DMS153 (cell line): ENCODE measurements at places on chromosomes 1 and 21.

GRCh38 chr1:230010603-230011332 is 56.3 kb upstream of the GALNT2 start:
- DNase-seq, result no peak

DNA sequence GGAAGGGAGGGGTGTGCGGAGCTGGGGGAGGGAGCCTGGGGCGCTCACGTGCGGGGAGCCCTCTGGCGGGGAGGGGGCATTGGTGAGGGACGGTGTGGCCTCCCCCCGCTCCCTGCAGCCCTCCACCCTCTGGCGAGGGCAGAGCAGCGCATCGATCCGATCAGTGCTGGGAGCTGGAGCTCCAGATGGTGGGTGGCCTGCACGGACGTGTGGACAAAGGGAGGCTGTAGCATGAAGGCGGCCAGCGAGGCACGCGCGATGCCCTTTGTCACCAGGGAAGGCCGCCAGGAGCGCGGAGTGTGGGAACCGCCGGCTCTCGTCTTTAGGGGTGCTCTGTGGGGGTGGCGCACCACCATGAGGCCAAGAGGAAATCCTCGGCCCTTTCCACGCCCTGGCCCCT is 5.4 kb upstream of the HES5 start:
- DNase-seq, result no peak

GRCh38 chr1:209652873-209653401 is 712 bp upstream of the LAMB3 start:
- peak; percentile 95 for DNase-seq

DNA sequence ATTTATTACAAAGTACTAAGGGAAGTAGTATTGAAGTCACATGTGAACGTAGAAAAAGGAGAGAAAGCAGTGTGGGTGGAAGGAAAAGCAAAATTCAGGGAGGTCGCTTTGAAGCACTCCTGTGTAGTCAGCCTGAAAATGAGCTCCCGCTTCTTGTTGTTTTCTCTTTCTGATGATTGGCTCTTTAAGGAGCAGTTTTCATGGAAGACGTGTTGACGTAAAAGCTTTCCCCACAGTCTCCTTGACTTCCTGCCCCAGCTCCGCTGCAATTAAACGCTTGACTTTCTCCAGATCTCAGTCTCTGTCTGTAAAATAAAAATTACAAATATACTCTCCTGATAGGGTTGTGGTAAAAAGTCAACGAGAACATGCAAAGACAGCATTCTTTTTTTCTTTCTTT is 661.5 kb upstream of the ZP4 start:
- no peak for DNase-seq

DNA sequence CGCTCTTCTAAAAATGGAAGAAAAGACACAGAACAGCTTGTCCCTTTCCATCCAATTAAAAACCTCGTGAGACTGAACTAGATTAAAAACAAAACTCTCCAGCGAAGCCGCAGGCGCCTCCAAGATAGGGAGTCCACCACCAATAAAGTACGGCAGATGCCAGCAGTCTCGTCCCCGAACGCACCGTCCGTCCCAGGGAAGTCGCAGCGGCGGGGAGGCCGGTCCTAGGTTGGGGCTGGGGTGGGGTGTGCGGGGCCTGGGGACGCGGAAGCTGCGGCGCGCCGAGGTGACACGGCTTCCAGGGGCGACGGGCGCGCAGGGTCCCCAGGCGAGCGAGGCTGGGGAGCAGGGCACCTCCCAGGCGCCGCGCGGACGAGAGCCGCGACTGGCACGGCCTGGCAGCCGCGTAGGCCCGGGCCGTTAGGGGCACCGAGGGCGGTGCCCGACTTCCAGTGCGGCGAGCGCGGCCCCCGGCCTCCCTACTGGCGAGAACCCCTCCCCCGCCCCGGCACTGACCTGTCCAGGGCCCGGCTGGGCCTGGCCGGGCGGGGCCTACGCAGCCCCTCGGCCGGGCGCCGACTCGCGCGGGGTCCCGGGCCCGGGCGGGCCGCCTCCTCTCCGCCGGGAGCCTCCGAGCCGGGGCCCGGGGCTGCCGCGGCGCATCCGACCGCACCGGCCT is 28.3 kb upstream of the A3GALT2 start:
- DNase-seq, result no peak

- DNase-seq, result no peak
These were observed 103.7 kb upstream of the NFIA start for GRCh38 chr1:60978421-60979357.

- DNase-seq, result no peak
These were observed 11.3 kb upstream of the LACTBL1 start for GRCh38 chr1:22983944-22984343.

GRCh38 chr21:15826147-15826780 is 96.5 kb downstream of the USP25 start:
- DNase-seq, result no peak

DNA sequence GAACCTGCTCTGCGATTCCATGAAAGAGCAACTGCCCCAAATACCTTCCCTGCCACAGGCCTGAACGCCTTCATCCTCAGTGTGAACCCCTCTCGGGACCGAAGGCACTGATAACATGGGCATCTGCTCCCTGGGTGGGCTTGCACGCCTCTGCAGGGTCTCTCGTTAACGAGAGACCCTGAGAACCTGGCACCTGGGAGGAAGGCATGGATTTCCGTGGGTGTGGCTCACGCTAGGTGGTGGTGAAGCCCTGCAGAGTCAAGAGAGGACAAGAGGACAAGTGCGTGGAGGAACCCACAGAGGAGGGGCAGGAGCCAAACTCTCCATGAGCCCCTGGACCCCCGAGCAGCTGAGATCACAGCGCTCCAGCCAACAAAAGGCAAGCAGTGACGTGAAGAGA is 26.8 kb upstream of the COL6A2 start:
- DNase-seq, result no peak

DNA sequence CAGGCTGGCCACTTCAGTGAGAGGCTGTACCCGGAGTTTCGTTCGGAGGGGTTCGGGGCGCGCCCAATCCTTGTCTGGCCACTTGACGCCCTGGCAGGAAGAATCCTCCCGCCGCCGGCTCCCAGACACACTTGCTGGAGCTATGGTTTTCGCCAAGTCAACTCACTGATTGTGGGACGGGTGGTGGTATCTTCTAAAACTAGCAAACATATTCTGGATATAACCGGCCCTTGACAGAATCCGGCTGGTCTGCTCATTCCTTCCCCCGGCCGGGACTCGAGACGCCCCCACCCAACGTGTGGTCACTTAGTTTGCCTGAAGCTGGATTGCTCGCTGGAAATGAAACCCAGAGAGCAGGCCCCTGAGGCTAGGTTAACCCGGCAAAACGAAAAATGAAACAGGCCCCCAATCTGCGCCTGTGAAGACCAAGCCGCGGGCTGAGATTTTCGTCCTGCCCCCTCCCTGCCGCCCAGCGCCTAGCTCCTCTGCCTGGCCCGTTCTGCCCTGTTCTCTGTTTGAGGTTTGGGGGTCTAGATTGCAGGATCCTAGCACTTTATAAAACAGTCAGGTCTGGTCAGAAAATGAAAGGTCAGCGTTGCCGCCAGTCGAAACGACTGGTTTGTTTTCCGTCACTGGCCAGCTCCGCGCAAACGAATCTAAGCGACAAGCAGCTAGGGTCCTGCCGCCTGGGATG is 4.6 kb downstream of the GFI1 start:
- DNase-seq, result no peak

GRCh38 chr1:153639280-153639679 is 5.4 kb downstream of the CHTOP start:
- no peak for DNase-seq

DNA sequence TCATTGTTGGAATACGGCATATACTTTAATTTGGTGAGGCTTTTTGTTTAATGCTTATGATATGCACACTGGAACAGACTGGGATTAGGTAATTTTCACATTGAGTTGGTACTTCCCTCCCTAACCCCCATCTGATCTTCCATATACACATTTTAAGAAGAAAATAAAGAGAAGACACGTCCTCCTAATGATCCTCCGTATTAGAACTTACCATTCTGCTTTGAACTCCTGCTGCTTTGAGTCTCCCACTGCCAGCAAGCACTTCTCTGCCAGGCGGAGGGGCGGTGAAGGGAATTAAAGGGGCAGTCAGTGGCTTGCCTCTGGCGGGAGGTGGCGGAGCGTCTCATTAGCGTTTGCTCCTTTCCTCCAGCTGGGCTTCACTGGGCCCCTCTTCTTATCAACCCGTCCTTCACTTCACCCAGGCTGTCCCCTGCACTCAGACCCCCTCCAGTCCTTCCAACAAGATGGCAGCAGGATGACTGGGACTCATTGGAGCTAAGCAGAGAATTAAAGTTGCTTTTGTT is 433.4 kb downstream of the KIF26B start:
- DNase-seq, result no peak
